Vein endothelial cell (primary cell): ENCODE measurements at places on chromosomes 5 and 9. TPM values are rescaled to one million over a fixed set of nuclear protein-coding genes. Genes with fewer than 3 reads are reported as not detected.

The PROB1 gene
- total RNA-seq: 4.6 and 7.2 TPM in 2 replicates

The ITK gene
- total RNA-seq: not detected in 2 replicates

The CDHR2 gene
- not detected in 2 replicates for total RNA-seq

The DMRTA1 gene
- 0.33 and 0.86 TPM in 2 replicates for total RNA-seq

The TMEM252 gene
- total RNA-seq: not detected in 2 replicates

The MRPL22 gene
- 15.0 and 20.4 TPM in 2 replicates for total RNA-seq

The PCDHGA6 gene
- total RNA-seq: 6.0 and 7.2 TPM in 2 replicates

The S1PR3 gene
- total RNA-seq: 17.8 and 18.9 TPM in 2 replicates

The ZDHHC11B gene
- total RNA-seq: under 0.01 TPM in 1 of 2 replicates, not detected in the other
